ENCODE measurements at places on chromosomes 12 and 14. TPM values are rescaled to one million over a fixed set of nuclear protein-coding genes. Genes with fewer than 3 reads are reported as not detected.

- no peak for DNase-seq
Measured at GRCh38 chr12:104553421-104553820, 96.7 kb downstream of the CHST11 start.

The KRT7 gene
- not detected for total RNA-seq

- DNase-seq, result no peak
Measured at GRCh38 chr12:105030820-105031807, 45.0 kb downstream of the NOPCHAP1 start.

The KRT77 gene
- total RNA-seq, result not detected

- no peak for DNase-seq
Measured at GRCh38 chr14:83960832-83961512, 1569.0 kb upstream of the FLRT2 start.
